ENCODE measurements at places on chromosomes 2 and 18.
A peak's percentile ranks its signal among the peaks of the same experiment; 100 is the strongest.

GRCh38 chr2:181891258-181891965 lies at the start of gene ITPRID2:
Gene ITPRID2 (plus strand): TSS chr2:181891730. CDS start chr2:181892067, 337 bp downstream.
- H3K4me3 ChIP-seq: peak within 1 kb of the TSS; percentile 90
- H3K4me1 ChIP-seq: peaks cover 24% of the 10 kb centered on the region
- peaks cover 26% of the 10 kb centered on the region for H3K27me3 ChIP-seq
- H3K27ac ChIP-seq: peak within 1 kb of the TSS; percentile 90

DNA sequence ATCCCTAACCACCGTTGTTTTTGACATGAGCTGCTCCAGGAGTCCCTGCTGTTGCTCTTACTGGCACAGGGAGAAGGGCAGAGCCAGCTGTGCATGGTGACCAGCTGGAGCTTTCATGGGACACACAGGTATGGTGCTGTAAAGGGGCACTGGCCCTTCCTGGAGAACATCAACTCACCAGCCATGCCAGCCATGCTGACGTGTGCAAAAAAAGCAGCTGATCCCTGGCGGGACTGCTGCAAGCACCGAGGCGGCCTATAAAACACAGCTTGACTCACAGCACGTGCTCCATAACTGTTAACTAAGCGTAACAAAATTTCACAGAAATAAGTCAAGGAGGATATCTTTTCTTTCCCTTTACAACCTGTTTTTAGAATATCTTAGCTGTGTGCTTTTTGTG lies 165.1 kb downstream of the TMEM163 start:
- H3K36me3 ChIP-seq: no peaks in the 10 kb centered on the region
- no peak overlapping the region for H3K4me3 ChIP-seq
- H3K27me3 ChIP-seq: peaks cover 11% of the 10 kb centered on the region
- no peaks in the 10 kb centered on the region for H3K4me1 ChIP-seq
- DNase-seq: no peak

DNA sequence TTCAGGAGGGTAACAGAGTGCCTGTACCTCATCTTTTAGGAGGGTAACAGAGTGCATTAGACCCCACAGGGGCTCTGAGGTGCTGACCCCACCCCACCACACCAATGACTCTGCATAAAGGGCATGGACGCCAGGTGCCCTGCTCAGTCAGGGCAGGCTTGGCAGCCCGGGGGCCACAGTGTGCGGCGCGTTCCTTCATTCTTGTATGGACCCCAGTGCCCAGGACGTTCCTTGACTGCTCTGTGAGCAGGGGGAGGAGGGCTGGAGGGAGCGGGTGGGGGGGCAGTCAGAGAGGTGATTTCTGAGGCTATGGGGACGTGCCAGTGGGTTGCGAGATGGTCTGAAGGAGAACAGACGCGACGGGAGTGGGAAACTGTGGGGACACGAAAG lies 168.7 kb upstream of the NCK2 start:
- H3K27ac ChIP-seq: no peak overlapping the region
- peaks cover 14% of the 10 kb centered on the region for H3K4me1 ChIP-seq
- DNase-seq: no peak
- no peaks in the 10 kb centered on the region for H3K36me3 ChIP-seq
- H3K27me3 ChIP-seq: peaks cover 17% of the 10 kb centered on the region

DNA sequence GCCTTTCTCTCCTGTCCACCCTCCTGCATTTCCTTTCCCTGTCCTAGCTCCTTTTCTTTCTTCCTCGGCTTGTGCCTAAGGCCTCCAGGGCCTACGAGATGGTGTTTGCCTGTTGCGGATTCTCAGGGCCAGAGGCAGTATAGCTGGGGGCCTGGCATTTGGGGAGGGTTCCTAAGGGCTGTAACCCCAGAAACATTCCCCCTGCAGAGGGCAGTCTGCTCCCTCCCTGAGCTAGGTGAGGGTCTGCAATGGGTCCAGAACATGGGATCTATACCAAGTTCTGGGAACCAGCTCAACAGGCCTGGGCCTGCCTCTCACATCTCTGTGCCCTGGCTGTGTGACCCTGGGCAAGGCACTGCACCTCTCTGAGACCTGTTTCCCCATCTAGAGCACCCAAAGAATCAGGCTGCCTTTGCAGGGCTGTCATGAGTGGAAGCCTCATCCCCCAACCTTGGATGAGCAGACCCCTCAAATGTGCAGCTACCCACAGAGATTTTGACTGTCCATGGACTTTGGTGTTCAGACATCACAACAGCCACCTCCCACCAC lies 97.5 kb downstream of the GLI2 start:
- DNase-seq: no peak
- no peak overlapping the region for H3K27ac ChIP-seq
- no peak overlapping the region for H3K4me3 ChIP-seq
- H3K4me1 ChIP-seq: no peaks in the 10 kb centered on the region
- no peaks in the 10 kb centered on the region for H3K27me3 ChIP-seq
- H3K36me3 ChIP-seq: no peaks in the 10 kb centered on the region

DNA sequence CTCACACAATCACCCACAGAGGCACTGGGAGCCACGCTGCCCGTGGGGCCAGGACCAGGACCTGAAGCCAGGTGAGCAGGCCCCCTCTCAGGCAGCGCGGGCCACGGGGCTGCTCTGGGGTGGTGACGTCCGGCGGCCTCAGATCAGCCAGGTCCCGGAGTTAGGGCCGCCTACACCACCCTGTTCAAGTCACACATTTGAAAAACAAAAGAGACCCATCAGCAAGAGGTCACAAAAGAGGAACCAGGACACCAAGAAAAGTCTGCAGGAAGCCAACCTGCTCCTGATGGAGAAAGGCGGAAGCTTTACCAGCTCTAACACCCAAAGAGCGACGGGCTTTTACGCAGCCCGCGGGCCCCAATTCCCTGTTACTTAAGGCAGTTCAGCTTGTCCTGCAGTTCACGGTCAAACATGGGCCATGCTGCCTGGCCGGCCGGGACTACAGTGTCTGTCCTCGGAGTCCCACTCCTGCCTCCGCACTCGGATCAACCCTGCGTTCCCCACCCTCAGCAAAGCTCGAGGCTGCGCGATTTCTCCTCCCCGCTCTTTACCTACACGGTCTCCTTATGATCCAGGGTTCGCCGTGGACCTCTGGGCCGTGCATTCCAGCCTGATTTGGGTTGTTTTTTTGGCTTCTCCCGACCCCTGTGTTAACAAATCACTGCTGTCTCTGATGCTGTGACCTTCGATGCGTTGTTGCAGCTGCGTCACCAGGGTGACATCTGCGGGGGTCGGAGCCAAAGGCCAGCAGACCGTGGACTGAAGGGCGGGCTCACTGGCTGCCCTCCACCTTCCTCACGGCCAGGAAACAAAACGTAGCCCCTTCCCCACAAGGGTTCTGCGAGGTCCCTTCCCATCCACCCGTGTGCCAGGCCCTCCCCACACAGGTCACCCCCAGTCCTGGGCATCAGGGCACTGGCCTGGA lies 31.0 kb downstream of the SNORC start:
- H3K4me1 ChIP-seq: peaks cover 12% of the 10 kb centered on the region
- H3K27me3 ChIP-seq: no peaks in the 10 kb centered on the region
- H3K4me3 ChIP-seq: no peak overlapping the region

DNA sequence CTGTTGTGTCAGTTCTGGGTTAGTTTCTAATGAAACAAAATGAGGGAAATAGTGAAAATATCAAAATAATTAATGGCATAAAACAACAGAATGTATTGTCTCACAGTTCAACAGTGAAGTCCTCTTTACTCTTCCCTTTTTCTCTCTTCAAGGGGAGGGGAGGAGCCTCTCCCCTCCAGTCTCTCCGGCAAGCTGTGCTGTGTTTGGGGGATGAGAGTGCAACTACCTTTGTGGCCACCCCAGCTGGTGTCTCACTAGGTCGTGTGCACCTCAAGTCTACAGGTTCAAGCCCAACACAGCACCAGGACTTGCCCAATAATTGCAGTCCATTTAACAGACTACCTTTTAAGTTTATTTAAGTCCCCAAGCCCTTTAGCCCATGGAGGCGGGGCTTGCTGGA lies 271.7 kb upstream of the DOK6 start:
- H3K27me3 ChIP-seq: no peaks in the 10 kb centered on the region
- no peaks in the 10 kb centered on the region for H3K4me1 ChIP-seq
- no peaks in the 10 kb centered on the region for H3K36me3 ChIP-seq
- no peak overlapping the region for H3K27ac ChIP-seq

GRCh38 chr18:36360256-36360909 lies 62.9 kb downstream of the FHOD3 start:
- H3K36me3 ChIP-seq: no peaks in the 10 kb centered on the region
- no peak overlapping the region for H3K4me3 ChIP-seq
- no peaks in the 10 kb centered on the region for H3K27me3 ChIP-seq
- no peak for DNase-seq
- no peaks in the 10 kb centered on the region for H3K4me1 ChIP-seq

DNA sequence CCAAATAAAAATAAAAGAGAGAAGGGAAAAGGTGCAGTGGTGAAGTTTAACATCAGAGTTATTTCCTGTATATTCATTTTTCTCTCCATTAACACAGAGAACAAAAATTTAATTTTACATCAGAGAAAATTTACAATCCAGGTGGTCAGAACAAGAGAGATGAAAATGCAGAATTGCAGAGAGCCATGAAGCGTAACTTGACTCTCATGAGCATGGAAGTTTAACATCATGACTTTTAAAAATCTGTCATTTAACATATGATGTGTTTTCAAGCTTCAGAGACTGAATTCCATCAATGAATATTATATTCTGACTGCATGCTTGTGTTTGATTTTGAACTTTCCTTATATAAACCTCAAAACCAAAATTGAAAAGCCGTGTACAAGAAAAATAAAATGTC lies 79.3 kb upstream of the ZNF397 start:
- no peak for DNase-seq
- no peak overlapping the region for H3K4me3 ChIP-seq
- peaks cover 12% of the 10 kb centered on the region for H3K4me1 ChIP-seq
- no peaks in the 10 kb centered on the region for H3K27me3 ChIP-seq
- no peak overlapping the region for H3K27ac ChIP-seq
- H3K36me3 ChIP-seq: peaks cover 4% of the 10 kb centered on the region

DNA sequence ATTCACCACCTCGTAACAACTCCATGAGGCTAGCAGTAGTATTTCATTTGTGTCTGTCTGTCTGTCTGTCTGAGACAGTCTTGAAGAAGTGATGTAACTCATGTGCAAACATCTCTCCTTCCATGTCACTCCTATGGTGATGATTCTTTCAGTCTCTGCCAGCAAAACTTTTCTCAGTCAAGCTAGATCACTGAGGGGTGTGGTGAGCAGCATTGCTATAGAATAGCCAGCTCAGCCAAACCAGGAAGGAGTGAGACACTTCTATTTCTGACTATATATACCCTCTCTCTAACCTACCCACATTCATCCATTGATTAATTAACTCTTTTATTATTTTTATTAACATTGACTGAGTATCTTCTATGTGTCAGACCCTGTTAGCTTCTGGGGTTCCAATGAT lies 1095.1 kb upstream of the GYPC start:
- H3K4me1 ChIP-seq: no peaks in the 10 kb centered on the region
- H3K27me3 ChIP-seq: no peaks in the 10 kb centered on the region
- no peak for DNase-seq
- no peaks in the 10 kb centered on the region for H3K36me3 ChIP-seq

- peak within 1 kb of the TSS; percentile 100 for H3K27ac ChIP-seq
- H3K27me3 ChIP-seq: no peaks in the 10 kb centered on the region
- peaks cover 34% of the 10 kb centered on the region for H3K4me1 ChIP-seq
- H3K4me3 ChIP-seq: peak within 1 kb of the TSS; percentile 99
- peak; percentile 99 for DNase-seq
These were observed at the start of gene PPM1B for GRCh38 chr2:44168681-44169154. Gene PPM1B (plus strand): TSS chr2:44168875. CDS start chr2:44201200, 32,325 bp downstream.

- H3K4me1 ChIP-seq: peaks cover 17% of the 10 kb centered on the region
- peaks cover 5% of the 10 kb centered on the region for H3K27me3 ChIP-seq
- DNase-seq: no peak
- H3K27ac ChIP-seq: no peak overlapping the region
These were observed 466.5 kb upstream of the ID2 start for GRCh38 chr2:8215159-8215863.

DNA sequence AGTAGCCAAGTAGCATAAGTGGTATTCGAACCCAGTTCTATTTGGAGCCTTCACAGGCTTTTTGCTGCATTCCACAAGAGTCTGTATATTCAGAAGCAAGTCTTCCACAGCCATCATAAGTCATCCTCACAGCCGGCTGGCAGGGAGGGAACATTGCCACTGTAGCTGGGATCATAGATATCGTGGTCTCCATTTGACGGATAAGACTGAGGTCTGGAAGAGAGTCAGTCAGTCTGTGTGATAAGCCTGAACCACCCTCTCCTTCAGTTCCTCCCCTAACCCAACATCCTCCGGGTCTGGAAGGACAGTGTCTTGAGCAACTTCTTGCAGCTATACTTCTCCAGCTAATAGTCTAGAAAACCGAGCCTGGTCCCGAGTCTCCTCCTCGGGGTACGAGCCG lies 17.0 kb upstream of the C1QL2 start:
- no peak overlapping the region for H3K4me3 ChIP-seq
- DNase-seq: no peak
- no peaks in the 10 kb centered on the region for H3K4me1 ChIP-seq
- H3K27me3 ChIP-seq: no peaks in the 10 kb centered on the region
- H3K27ac ChIP-seq: no peak overlapping the region
- no peaks in the 10 kb centered on the region for H3K36me3 ChIP-seq
